ENCODE measurements at places on chromosomes 5 and 9. TPM values are rescaled to one million over a fixed set of nuclear protein-coding genes. Genes with fewer than 3 reads are reported as not detected.

Gene ANGPTL2
- 55.8 TPM for total RNA-seq

Gene IL13
- total RNA-seq, result not detected

Gene RRAGA
- total RNA-seq, result 56.6 TPM

Gene PDZD2
- 0.09 TPM for total RNA-seq

Gene ZNF366
- not detected for total RNA-seq

Gene FBXL7
- total RNA-seq, result 3.3 TPM

Gene SLC28A3
- total RNA-seq, result 0.16 TPM

Gene SAXO1
- total RNA-seq, result 0.09 TPM

Gene F2RL2
- 10.4 TPM for total RNA-seq

Gene CDC14B
- 29.9 TPM for total RNA-seq

Gene STK10
- 16.8 TPM for total RNA-seq

Gene ORM1
- not detected for total RNA-seq

Gene KLF9
- 22.5 TPM for total RNA-seq

Gene SPAG8
- 1.5 TPM for total RNA-seq

Gene QRFP
- not detected for total RNA-seq

Gene RXFP3
- total RNA-seq, result not detected

Gene DMRTA1
- total RNA-seq, result 0.47 TPM

Gene SH3GL2
- total RNA-seq, result not detected

Gene NR6A1
- 0.26 TPM for total RNA-seq

Gene IRF1
- total RNA-seq, result 21.2 TPM

Gene PLEKHG4B
- total RNA-seq, result under 0.01 TPM

Gene NEUROG1
- not detected for total RNA-seq
